Thymus (tissue), 14 donors: ENCODE measurements at places on chromosomes 4 and X. TPM values are rescaled to one million over a fixed set of nuclear protein-coding genes. Genes with fewer than 3 reads are reported as not detected.

DNA sequence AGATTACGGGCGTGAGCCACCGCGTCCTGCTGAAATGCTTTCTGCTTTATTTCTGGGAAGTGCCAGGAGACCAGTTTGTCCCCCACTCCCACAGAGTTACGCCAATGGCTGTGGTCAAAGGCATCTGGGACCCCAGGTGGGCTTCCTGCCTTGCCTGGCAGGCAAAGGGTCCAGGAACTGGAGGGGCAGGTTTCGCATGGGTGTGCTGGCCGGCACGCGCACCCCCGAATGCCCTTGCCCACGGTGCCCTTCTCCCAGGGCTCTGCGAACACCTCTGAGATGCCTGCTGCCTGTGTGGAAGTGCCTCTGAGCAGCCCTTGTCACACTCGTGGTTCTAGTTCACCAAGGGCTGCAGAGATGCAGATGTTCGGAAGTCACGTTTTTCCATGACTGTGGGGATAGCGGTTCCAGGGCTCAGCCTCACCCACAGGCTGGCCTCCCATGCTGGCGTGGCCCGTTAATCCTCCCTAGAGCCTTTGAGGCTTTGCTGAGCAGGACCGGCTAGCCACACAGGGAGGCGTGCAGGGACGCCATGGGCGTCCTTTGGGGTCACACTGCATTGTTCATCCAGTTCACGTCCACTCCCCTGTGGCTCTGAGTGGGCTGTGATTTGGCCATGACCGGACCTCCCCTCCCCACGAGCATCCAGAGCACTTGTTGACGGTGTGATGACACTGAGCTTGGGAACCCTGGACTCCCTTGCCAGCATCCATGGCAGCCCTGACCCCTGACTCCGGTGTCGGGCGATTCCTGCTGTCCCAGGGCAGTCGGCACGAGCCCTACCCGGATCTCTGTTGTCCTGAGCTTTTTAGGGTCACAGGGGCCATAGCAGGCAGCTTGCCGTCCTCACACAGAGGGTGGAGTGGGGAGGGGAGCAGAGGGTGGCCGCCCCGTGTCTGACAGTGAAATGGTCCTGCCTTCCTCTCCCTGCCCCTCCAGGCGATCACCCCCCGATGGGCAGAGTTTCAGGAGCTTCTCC lies 12.7 kb upstream of the ADD1 start:
- no peak for DNase-seq

GRCh38 chr4:6812766-6813165 lies 30.2 kb downstream of the KIAA0232 start:
- DNase-seq: no peak

DNA sequence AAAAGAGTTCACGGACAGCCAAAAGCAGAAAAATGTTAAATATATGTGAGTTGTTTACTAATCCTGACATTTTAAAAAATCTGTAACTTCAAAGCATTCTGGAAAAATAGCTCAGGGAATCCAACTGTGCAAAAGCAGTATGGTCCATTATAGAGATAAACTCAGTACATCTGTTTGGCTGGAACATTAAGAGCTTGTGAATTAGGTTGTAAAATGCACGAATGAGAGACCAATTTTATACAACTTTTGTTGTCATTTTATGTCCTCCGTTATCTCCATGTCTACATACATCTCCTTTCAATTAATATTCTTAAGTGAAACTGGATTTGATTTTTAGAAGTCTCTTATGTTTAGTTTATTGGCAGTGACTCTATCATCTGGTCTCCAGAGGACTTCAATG lies 367.0 kb upstream of the ATOH1 start:
- DNase-seq: no peak

- DNase-seq: no peak
Observed at GRCh38 chr4:74005528-74005927, 7.1 kb upstream of the CXCL5 start.

- DNase-seq: peak; percentile 34
Observed at GRCh38 chr4:128863312-128864075, 54.0 kb downstream of the JADE1 start.

- no peak for DNase-seq
Observed at GRCh38 chr4:36187723-36188333, 56.5 kb downstream of the ARAP2 start.

GRCh38 chr4:76758290-76758882 lies 139.6 kb downstream of the SOWAHB start:
- DNase-seq: peak; percentile 12

MTTP gene
- polyA plus RNA-seq: 0.34 TPM

ERCC6L gene
- 0.46 TPM for polyA plus RNA-seq

LUZP4 gene
- polyA plus RNA-seq: not detected

HNRNPH2 gene
- polyA plus RNA-seq: 74.8 TPM

KLHL34 gene
- 0.16 TPM for polyA plus RNA-seq

CLTRN gene
- 3.9 TPM for polyA plus RNA-seq
